T-helper 2 cell (primary cell): ENCODE measurements at places on chromosomes 5 and 9.

DNA sequence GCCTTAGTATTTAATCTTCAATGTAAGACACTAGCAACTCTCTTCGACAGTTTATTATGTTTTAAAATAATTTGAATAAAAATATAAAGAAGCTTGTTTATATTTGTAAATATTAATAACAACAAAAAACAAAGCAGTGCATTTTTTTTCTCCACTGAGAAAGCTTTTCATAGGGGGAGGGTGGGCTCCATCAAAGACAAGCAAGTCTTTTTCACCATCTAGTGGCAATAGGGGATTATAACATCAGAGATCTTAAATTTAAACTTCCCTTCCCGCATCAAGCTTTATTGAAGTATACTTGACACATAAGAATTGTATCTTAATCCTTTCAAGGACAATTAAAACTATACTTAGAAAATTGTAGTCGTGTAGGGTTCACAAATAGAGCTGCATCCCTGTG lies 9.3 kb upstream of the OR13F1 start:
- DNase-seq: no peak

DNA sequence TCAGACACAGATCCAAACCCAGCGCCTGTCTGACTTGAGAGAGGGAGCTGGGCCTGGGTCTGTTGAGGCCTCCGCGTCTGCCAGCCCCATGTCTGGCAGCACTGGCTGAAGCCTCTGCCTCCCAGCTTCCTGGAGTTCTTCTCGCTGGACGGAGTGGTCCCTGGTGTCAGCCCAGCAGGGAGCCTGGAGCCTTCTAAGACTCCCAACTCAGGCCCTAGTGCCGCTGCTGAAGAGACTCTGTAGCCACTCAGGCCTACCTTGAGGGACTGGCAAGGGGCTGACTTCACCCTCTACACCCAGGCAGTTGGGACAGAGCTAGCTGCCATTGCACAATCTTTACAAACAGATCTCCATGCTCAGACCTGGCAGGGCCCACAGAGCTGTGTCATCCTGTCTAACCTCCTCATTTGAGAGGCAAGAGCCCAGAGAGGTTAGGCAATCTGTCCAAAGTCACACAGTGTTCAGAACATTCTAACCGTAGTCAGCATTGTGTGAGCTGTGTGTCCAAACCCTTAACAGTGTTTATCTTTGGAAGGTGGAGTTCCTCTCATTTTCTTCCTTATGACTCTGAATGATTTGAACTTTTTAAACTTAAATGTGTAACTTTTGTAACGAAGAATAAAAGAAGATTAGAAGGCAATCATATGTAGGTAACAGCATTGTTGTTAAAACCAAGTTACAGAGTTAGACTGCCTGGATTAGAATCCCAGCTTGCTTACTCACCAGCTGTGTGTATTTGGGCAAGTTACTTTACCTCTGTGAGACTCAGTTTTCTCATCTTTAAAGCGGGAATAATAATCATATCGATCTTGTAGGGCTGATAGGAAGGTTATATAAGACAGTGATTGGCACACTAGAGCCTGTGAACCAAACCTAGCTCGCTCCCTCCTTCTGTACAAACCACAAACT lies 4.6 kb upstream of the DUSP1 start:
- no peak for DNase-seq

DNA sequence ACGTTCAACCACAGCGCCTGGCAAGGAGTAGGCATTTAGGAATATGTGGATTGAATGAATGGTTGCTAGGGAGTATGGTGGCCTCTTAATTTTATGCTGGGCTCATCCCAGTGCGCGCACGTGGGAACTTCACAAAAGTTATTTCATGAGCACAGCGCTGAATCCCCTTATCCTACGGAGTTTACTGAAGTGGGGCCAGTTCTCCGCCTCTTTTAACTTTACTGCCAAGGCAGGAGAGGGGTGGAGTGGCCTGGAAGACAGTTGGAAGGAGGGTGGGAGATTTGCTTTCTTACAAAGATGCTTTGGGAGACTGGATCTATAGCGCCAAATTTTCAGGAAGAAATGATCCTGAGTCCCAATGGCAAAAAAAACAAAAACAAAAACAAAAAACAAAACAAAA lies 326.5 kb downstream of the SH3GL2 start:
- no peak for DNase-seq

- no peak for DNase-seq
These were observed 53.7 kb downstream of the PAX5 start for GRCh38 chr9:36980148-36980974.

GRCh38 chr5:108925073-108925472 lies 177.4 kb downstream of the FER start:
- no peak for DNase-seq

GRCh38 chr5:113435575-113435974 lies 786 bp upstream of the TSSK1B start:
- DNase-seq: no peak

- DNase-seq: peak; percentile 44
These were observed 1.4 kb downstream of the GLIS3 start for GRCh38 chr9:4298255-4299004.

GRCh38 chr9:37640246-37640645 lies 10.5 kb upstream of the FRMPD1 start:
- no peak for DNase-seq

DNA sequence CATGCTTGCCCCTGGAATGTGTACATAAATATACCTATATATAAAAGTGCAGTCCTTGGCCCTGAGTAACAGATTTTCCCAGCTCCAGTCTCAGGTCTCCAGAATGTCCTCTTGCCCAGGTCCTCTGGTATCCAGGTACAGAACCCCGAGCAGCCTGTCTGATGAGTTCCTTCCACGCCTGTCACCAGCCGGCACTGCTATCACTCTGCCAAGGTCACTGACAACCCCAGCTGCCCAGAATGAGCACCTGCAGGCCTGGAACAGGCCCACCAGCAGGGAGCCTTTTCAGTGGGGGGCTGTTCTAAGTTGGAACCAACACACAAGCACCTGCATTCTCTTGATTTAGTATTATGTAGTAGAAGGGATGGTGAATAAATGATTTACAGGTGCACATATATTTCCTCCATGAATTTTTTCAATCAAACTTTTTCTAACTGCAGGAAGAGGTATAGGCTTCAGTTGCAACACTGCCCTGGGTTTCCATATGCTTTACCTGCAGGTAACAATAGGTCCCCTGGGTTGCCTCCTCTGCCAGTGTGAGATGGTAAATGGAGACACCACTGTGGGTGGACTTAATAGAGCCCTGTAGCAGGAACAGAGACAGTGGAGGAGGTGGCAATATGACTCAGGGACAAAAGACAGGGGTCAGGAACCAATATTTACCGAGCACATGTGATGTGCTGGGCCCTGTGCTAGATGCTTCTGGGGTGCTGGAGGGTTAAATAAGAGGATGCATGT lies 291.9 kb downstream of the SPOCK1 start:
- DNase-seq: no peak

DNA sequence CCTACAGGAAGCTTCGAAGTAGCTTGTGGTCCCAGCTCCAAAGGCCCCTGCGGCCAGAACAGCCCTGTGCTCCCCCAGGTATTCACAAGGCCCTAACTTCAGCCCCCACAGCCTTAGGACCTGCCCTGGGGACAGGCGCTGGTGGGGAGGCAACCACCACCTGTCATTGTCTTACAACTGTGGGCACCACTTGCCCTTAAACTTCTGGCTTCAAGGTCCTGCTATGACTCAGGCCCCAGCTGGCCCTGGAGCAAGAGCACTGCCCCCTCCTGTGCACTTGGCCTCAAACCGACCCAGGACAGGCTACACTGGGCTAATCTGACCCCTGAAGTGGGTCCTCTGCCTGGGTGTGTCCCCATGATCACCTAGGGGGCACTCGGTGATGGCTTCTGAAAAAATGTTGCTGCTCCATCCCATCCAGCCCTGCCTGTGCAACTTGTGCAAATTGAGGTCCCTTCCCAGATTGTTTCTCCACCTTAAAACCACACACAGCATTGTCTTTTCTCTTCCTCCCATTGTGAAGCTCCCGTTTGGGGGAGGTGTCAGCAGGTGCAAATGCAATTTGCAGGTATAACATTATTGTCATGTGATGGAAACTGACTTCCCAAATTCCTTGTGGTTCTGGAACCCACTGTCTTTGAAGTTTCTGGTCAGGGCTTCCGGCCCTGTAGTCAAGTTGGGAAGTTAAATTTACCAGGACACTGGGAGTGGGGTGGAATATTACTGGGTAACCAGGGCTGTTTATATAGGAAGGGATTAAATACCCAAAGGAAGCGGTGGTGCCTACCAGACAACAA lies 1.1 kb upstream of the PROB1 start:
- no peak for DNase-seq

DNA sequence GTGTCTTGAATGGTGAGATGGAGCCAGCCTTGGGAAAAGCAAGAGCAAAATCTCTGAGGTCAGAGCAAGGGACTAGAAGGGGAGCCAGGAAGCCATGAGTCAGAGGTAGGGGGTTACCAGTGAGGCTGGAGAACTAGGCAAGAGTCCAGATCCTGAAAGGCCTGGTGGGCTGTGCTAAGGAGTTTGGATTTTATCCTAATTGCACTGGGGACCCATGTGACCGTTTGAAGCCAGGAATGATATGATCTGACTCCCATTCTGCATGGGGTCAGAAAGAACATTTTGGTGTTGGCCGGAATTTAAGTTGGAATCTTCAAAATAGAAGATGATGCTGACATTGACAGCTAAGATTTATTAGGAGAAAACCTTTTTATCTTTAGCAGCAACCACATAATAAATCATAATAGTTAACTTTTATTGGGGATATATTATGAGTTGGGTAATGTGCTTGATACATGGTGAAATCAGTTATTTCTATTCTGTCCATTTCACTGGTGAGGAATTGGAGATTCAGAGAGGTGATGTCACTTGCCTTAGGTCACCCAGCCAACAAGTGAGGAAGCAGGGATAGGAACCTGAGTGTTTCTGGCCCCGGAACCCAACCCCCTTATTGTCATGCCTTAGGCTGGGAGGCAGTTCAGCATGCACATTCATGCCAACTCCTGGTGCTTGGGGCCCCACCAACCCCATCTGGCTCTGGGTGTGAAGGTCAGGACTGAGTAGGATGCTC lies 61.5 kb upstream of the RARS1 start:
- DNase-seq: no peak

- DNase-seq: no peak
These were observed 41.9 kb upstream of the TNFAIP8 start for GRCh38 chr5:119313658-119314605.

DNA sequence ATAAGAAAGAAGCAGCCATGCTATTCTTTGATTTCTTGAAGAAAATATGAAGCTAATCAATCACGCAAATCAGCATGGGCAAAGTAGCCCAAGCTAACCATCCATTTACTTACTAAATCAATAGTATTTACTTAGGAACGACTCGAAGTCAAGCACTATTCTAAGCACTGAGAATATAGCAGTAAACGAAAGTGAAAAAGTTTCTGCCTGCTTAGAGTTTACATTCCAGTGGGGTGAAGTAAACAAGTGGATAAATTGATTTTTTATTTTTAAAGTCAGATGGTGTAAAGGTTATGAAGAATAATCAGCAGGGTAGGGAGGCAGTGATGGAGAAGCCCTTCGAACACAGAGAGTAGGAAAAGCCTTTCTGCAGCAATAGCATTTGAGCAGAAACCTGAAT lies 5.5 kb downstream of the TSTD2 start:
- no peak for DNase-seq

DNA sequence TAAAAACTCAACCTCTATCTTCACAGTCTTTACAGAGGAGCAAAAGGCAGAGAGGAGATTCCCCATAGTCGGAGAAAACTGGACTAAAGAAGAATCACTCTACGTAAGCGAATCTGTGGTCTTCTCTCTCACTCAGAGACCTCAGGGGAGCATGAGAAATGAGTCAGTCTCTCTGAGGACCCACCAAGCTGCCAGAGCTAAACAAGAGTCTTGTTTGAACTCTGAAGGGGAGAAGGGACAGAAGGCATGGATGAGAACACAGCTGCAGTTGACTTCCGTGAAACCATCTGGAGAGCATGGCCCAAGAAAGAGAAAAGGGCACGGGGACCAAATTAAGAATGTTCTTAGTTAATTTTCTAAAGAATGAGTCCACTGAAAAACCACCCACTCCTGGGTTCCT lies 12.8 kb upstream of the MAN2A1 start:
- DNase-seq: no peak

DNA sequence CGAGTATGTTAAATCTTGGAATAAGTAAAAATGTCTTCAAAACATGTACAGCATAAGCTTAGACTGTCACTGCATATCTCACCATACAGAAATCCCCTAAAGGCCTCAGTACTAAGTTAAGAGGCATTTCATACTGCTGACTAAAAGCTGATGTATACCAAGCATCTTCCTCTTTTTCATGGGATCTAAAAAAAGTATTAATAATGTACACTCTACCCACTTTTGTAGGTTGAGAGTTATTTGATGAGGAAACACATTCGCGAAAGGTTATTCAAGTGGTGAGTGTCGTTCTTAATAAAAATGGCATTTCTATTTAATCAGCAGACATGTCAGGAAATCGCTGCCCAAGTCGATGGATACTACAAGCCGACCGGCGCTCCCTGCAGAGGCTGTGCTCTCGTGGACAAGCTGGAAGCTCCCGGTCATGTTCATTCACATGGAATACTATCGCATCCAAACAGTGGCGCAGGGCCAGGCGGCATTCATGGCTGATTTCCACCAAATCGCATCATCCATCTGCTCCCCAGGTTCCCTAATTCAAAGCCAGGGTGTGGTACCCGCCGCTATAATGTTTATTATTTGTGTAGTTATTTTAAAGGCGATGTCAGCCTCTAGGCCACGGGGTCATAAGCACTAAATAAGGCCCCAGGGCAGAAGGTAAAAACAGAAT lies 724 bp downstream of the SGTB start:
- peak; percentile 37 for DNase-seq

- DNase-seq: no peak
These were observed 16.9 kb downstream of the DIMT1 start for GRCh38 chr5:62386824-62387223.

DNA sequence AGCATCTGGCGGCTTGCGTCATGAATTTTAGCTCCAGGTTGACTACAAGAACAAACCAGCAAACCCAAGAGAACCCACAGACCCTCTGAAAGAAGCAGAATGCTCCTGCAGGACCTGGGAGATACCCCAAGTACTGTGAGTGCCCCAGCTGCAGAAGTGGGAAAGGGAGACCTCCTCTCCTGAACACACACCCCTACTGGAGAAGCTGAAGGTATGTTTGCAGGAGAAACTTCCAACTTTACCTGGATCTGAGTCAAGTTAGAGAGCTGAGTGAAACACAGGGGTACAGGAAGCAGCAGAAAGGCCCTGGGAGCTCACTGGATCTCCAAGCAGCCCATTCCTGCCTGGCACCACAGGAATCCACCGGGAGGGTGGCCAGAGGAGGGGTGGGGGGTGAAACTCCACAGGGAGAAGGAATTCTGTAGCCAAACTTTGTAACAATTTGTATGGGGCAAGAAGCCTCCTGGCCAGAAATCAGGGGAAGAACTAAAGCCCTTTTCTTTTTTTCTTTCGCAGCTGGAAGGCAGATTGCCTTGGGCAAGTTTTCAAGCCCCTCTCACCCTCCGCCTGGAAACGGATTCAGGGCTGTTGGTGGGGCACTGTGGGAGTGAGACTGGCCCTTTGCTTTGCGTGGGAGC lies 576.2 kb downstream of the BNC2 start:
- DNase-seq: no peak

- DNase-seq: no peak
These were observed 188.8 kb downstream of the BNC2 start for GRCh38 chr9:16681652-16681987.

GRCh38 chr5:39063037-39063436 lies 11.2 kb downstream of the RICTOR start:
- DNase-seq: no peak

- DNase-seq: no peak
These were observed 292.5 kb downstream of the PDE4D start for GRCh38 chr5:59600998-59601397.

GRCh38 chr9:131892902-131893500 lies 153.1 kb upstream of the RAPGEF1 start:
- no peak for DNase-seq
